ENCODE measurements at places on chromosomes 6 and 20.

GRCh38 chr6:126437205-126437604 lies 97.3 kb downstream of the CENPW start:
- DNase-seq = no peak

GRCh38 chr20:35181731-35182130 lies 9.9 kb downstream of the PROCR start:
- no peak for DNase-seq

GRCh38 chr20:3221398-3222226 lies 12.3 kb downstream of the ITPA start:
- DNase-seq = no peak

- no peak for DNase-seq
These were observed 436.7 kb upstream of the JAG1 start for GRCh38 chr20:11110535-11110934.

DNA sequence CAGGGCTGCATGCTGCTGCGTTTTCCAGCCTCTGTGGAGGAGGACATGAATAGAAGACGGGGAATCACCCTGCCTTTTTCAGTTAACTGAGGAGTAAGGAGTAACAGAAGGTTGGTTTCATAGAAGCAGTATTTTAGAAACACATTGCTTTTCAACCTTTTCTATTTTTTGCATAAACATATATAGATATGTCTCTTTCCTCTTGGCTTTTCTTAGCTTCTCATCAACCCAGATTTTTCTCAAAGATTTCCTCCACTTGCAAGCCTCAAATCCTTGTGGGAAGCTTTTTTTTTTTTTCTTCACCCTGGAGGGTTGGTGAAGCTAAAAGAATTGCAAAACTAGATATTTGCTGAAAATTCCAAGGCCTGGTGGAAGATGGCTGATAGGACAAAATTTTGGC lies 6.0 kb downstream of the SLC24A3 start:
- no peak for DNase-seq

- DNase-seq = no peak
These were observed 705.9 kb downstream of the PTPRT start for GRCh38 chr20:42483730-42484303.

GRCh38 chr20:50992733-50993457 lies 30.0 kb downstream of the KCNG1 start:
- peak; percentile 66 for DNase-seq

DNA sequence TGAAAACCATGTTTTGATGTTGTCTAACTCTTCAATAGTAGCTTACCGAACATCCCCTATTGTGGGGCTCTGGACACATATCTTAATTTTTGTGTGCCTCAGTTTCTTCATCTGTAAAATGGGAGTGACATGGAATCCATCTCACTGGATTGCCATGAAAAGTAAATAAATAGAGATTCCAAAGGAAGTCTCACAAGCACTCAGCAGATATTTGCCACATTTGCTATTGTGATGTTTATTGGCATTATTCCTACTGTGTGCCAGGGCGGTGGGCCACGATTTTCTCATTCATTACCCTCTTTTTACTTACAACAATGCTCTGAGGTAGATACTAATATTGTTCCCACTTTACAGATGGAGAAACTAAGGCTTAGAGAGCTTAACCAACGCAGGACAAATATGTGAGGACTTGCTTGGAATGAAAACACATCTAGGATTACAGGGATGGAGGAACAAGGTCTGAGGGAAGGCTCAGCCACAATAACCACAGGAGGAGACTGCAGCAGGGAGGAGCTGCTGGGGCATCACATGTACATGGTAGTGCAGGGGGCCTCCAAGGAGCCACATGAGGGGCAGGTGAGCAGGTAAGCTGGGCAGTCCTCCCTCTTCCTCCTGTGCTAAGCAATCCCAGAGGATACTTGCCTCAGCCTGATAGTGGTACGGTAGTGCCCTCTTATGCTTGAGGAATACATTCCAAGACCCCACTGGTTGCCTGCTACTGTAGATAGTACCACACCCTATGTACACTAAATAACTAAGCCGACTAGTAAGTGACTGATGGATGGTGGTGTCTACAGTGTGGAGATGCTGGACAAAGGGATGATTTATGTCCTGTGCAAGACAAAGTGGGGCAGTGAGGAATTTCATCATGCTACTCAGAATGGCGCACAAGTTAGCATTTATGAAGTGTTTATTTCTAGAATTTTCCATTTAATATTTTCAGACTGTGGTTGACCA lies 176.9 kb downstream of the FOXA2 start:
- DNase-seq = no peak

GRCh38 chr6:146027586-146028251 lies 1.1 kb upstream of the GRM1 start:
- DNase-seq = no peak

DNA sequence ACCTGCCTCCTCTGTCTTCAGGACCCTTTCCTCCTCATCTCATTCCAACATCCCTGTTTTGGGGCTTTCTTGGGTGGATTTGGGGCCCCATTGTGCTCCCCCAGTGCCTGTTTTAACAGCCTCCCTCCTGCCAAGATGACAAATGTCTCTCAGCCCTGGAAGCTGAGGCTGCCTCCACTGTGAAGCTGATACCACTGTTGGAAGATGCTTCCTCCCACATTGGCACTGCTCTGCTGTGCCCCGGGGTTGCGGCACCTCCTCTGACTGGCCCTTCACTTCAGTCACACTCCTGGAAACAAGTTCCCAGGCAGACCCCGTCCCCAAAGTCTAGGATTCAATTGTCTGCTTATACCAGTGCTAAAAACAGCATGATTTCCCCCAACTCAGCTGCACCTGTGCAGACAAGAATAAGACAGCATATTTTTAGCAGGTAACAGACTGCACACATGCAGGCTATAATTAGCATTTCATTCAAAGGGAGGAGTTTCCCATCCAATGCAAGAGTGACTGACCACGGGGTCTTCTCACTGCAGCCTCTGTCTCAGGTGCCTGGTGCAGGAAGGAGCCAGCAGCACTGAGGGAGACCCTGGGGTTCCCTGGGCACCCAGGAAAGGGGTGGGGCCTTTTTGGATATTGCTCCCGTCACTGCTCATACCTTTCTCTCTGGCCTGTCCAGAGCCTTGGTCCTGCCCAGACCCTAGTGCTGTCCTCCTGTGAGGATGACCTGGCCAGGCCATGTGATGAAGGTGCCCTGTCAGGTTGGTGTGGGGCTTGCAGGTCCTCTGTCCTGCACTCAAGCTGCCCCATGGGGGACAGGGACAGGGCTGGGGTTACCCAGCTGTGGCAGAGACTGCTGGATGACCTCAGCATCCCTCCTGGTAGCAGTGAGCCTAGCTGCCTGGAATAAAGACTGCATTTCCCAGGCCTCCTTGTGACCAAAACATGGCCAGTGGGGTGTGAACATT lies 31.5 kb upstream of the SULF2 start:
- DNase-seq = no peak

DNA sequence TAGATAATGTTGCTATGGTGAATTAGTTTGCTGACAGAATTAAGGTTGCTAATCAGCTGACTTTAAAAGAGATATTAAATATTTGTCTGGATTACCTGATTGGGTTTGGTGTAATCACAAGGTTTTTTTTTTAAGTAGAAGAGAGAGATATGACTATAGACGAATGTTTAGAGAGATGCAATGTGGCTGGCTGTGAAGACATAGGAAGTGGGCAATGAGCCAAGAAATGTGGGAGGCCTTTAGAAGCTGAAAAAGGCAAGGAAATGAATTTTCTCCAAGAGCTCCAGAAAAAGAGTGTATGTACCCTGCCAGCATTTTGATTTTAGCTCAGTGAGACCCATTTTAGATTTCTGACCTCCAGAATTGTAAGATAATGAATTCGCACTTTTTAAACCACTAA lies 598.3 kb downstream of the PKHD1 start:
- no peak for DNase-seq

DNA sequence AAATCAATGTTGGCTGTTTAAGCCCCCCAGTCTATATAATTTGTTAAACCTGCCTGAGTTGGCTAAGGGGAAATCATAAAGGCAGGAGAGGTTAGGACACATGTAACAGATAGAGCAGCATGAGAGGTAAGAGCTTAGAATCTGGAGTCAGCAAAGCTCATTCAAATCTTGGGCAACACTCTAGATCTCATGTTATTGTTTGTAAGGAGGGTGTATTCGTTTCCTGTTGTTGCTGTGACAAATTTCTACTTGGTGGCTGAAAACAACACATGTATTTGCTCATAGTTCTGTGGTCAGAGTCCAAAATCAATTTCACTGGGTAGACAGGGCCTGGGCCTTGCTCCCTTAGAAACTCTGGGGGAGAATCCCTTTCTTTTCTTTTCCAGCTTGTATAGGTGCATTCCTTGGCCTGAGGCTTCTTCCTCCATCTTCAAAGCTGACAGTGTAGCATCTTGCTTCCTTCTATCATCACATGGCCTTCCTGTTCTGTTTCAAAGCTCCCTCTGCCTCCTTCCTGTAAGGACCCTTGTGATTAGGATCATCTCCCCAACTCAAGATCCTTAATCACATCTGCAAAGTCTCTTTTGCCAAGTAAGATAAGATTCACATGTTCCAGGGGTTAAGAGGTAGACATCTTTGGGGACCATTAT lies 4.4 kb downstream of the LY86 start:
- DNase-seq = no peak

DNA sequence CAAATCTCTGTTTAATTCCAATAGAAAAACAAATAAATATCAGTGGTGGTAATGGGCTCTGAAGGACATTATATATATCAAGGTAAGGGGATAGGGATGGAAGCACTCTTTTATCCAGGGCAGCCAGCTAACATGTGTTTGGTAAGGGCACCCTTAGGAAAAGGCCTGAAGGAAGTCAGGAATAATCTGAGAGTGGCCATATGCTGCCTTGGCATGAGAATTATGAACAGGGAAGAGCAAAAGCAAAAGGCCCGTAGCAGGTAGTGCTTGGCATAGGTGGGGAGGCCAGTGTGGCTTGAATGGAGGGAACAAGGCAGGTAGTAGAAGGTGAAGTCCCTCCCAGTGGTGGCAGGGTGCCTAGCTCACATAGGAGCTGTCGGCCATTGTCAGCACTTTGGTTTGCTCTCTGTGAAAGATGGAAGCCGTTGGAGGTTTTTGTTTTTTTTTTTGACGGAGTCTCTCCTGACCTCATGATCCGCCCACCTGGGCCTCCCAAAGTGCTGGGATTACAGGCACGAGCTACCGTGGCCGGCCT lies 39.6 kb upstream of the CSE1L start:
- no peak for DNase-seq

GRCh38 chr20:57165427-57166004 lies 100.9 kb downstream of the BMP7 start:
- DNase-seq = no peak

DNA sequence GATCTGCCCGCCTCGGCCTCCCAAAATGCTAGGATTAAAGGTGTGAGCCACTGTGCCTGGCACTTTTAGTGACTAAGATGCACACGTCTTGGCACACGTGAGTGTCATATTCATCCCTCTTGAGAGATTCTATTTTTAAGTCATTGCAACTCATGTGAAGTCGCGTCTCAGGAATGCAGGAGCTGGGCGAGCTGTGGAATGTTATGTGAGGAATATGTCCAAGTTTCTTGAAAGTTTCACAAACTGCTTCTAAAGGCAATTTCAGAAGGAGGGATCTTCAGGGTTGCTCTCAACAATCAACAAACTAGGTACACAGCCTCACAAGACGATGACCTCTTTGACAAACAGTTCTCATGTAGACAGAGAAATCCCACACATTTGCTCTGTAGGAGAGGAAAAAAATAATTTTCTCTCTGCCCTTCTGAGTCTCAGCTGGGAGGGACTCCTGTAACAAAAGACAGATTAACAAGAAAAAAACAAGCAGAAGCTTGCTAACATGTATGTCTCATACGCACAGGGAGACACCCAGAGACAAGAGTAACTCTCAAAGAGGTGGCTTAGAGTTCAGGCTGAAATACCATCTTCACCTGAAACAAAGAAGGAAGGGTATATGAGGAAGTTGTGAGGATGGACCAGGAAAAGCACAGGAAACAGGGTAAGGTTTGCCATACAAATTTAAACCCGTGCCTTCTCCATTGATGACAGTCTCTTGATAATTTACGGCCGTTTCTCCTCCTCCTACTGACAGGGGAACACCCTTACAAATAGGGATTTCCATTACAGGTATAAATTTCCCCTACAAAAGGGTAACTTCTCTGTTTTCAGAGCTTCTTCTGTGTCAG lies 45.3 kb upstream of the FAM50B start:
- no peak for DNase-seq

DNA sequence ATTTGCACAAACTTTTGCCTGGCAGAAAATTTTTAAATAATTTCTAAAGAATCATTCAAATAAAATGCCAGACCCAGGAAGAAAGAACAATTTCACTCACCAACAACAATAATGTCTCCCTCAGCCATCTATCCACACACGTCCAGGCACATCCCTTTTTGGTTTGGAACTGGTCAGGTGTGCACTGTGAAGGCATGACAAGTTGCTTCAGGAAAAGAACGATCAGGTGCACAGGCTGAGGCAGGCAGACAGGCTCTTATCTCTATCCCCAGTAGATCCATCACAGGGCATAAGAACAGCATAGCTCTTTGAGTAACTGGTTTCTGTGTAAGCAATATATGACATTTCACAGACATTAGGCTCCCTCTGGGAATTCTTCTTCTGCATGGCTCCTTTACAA lies 18.1 kb upstream of the NXT1 start:
- no peak for DNase-seq

GRCh38 chr6:1624851-1625781 lies 15.4 kb downstream of the FOXC1 start:
- no peak for DNase-seq

- DNase-seq = no peak
These were observed 260.4 kb downstream of the CBLN4 start for GRCh38 chr20:55744896-55745295.

DNA sequence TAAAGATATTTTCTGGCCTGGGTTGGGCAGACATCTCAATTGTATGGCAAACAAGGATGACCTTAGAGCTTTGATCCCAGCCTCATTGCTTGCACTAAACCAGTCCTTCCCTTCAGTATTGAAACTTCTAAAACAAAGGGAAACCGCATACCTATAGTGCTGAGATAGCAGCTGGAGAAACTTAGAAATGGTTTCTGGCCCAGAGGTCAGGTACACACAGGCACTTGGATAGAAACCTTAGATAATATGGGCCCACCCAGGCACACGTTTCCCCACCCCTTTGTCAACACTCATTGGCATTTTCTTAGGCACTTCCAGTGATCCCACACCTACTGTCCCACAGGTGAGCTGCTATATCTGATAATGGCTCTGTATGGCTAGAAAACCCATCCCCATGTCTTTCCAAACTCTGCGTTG lies 22.1 kb downstream of the NRSN1 start:
- DNase-seq = no peak

All from NCI-H1694 (cell line).